Cerebellar nuclear complex (tissue), 1 donor: ENCODE measurements at places on chromosomes 12 and 14.

DNA sequence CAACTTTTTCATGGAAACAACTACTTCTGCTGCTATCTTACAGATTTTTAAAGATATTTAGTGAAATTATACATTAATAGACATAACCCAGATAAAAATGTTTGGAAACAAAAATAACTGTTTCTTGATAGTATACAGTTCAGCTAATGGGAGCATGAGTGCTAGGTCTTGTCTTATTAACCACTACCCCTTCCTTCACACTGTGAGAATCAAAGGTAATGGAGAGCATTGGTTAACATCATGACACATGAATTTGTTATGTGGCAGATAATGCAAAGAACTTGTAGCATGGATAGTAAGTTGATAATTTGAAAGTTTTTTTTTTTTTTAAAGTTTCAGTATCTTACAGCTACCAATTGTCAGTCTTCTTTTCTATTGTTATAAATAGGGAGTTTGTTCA lies 44.2 kb downstream of the CCDC91 start:
- no peak for DNase-seq

DNA sequence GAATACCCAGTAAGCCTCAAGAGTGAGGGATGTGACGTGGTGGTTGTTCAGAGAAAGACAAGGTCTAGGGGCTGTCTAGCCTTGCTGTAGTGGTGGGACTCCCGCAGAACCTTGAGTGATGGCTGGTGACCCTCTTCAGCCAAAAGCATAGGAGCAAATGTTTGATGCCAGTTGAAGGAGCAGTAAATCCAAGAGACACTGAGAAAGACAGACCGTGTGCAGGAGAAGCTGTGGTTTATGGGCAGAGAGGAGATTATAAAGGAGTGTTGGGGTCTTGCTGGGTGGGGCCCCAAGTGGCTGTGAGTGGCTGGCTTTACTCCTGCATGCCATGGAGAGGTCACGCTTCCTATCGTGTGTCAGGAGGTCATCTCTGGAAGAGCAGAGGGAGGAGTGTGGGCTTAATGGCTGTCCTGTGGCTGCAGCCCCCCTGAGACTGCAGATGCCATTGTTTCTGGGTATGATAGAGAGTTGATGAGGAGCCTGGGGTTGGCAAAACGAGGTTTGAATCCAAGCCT lies 152.0 kb upstream of the CCND2 start:
- no peak for DNase-seq

DNA sequence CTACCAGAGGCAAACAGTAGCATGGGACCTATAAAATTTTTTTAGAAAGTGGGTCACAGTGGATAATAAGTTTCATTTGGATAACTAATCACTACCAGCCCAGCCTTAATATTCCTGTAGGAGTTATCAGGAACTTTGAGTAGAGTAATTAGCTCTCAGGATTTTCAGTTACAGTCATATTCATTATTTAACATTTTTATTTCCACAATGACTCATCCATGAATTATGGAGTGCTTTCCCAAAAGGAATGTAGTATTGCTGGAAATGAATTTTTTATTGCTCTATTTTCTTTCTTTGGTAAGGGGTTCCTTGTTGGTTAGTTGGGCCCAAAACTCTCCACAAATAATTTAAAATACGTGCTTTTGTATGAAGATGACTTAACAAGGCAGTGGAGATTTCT lies 53.7 kb downstream of the ERC1 start:
- no peak for DNase-seq

- no peak for DNase-seq
Measured at GRCh38 chr14:45947830-45948229, 694.8 kb upstream of the MIS18BP1 start.

DNA sequence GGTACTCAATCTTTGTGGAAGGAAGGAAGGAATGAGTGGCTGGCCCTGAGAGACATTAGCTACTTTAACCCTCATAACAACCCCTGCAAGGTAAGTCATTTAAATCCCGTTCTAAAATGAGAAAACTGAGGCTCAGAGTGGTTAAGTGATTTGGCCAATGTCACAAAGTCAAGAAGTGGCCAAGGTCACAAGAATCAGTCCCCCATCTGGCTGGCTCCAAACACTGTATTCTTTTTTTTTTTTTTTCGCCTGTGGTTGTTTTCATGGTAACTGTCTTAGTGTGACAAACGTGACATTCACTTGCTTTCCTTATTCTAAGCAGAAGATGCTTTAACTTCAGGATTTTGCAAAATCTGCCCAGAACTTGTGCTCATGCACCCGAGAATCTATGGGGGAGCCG lies 2.8 kb downstream of the TTC7B start:
- no peak for DNase-seq

DNA sequence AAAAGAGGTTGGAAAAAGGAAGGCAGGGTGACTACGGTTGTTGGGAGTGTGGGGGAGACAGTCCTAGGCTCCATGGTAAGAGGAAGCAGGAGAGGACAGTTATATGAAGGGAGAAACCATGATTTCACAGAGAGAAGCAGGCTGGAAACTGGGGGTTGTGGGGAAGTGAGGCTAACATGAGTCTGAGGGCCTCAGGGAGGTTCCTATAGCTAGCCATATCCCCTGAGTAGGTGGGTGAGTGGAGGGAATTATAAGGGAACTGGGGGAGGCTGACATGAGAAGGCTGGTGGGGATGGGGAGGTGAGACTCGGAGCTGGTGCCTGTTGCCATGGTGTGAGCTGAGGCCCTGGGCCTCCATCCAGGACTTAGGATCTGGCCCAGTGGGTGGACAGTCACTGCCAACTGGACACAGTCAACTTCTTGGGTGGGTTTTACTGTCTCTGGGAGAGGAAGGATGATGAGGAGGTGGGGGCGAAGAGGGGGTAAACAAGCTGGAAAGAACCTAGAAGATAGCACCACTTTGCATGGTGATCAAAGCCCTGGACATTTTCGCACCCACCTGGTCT lies 1.4 kb downstream of the RNASE13 start:
- DNase-seq, result no peak

GRCh38 chr12:104353012-104353981 lies 49.8 kb downstream of the EID3 start:
- DNase-seq, result no peak

GRCh38 chr12:21541773-21542172 lies 15.7 kb downstream of the SPX start:
- DNase-seq, result no peak

- DNase-seq, result no peak
Measured at GRCh38 chr14:91843437-91843836, 23.9 kb downstream of the TC2N start.

DNA sequence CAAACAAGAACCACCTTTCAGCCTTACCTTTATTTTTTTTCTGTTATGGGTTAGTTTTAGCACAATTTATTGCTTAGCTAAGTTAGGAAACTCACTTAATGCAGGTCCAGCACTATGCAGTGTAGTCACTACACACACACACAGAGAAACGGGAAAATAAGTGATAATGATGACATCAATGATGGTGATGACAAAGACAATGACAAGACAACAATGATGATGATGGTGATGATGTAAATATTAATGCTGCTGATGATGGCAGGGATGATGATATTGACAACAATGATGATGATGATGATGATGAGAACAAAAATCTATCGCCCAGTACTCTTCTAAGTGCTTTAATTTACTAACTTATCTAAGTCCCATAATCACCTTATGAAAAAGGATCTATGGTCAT lies 41.1 kb downstream of the WSCD2 start:
- DNase-seq, result no peak
